NCI-H526 treated with DMSO at 0.1 percent for 48 hours (cell line): ENCODE measurements at places on chromosomes 16 and 17.
A peak's percentile ranks its signal among the peaks of the same experiment; 100 is the strongest.

DNA sequence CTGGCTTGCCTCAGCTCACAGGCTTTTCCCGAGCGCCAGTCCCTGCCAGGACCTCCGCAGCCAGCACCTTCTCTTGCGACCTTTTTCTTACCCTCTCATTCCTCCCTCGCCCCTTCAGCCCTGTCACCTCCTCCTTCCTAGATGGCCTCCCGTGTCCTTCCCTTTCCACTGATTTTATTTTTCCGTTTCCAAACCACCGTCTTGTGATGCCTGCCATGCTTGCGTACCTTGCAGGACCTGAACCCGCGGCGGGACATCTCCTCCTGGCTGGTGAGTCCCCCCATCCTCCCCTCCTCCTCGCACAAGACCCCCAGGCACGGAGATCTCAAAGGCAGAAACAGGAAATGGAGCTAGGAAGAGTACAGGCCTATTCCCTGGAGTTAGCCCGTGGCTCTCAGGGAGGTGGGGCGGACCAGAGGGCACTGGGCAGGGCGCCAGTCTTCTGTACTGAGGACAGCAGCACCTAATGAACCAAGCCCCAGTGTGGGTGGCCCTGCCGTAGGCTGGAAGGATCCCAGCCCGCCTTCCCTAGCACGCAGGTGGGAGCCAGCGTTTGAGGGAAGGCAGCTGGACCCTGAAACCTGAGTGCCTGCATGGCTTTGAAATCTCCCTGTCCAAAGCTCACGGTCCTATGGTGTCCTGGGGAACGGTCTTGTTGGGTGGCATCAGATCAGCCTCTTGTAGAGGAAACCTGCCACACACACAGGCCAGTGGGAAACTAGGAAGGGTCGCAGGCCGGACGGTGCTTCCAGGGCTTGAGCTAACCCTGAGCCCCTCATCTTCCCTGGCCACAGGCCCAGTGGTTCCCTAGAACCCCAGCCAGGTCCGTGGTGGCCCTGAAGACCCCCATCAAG lies 612 bp downstream of the CISD3 start:
- DNase-seq: peak; percentile 28

DNA sequence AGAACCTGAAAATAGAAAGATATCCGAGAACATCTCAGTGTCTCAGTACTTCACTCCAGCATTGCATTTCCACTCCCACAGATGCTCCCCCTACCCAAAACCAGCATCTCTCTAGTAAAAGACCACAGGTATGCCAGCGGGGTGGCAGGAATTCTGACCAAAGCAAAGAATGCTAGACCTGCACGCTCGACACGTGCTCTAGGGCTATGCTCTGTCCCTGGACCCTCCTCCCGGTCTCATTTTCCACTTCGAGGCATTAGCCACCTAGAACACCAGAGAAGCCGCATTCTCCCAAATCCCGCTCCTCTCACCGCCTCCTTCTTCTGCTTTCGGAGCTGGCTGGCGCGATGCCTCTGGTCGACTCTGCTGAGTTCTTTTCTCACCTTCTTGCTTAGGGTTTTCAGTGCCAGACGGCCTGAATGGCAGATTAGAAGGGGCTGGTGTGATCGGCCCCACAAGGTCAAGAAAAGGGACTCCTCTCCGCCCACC lies 487 bp downstream of the TSR1 start:
- DNase-seq: no peak

DNA sequence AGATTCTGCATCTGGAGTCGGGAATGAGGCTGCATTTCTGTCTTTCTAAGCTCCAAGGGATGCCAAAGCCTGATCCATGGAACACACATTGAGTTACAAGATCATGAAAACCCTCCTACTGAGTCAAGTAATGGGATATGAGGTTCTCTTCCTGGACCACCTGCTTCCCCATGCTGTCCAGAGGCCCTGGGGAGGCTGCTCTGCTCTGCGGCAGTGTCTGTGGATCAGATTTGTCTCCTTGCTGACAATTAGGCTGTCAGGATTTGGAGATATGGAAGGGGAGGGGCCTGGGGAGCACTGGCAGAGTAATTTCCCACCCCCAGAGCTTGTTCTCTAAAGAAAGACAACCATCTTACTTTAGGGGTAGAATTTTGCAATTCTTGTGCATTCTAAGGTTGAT lies 33.0 kb downstream of the C16orf95 start:
- DNase-seq: no peak

DNA sequence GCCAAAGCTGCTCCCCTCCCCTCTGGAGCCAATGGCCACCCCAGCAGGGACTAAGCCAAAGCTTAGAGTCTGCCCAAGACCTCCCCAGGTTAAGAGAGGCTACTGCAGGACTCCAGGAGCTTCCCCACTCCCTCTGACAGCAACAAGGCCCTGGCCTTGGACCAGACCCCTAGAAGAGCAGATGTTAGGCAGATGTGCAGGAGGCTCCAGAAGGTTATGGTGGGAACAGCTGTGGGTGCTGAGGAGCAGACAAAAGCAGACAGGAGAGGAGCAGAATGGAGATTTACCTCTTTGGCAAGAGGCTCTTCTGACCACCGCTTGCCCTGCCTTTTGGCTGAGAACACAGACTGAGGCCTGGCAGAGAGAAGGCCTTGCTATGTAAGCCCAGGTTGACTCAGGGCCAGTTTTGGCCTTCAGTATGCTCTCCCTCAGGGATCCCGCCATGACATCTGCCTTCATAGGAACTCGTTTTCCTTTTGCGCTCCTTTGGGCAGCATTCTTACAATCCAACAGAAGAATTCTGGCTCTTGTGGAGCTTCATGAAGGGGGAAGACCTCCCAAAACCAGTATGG lies 113.0 kb downstream of the RBFOX3 start:
- no peak for DNase-seq

DNA sequence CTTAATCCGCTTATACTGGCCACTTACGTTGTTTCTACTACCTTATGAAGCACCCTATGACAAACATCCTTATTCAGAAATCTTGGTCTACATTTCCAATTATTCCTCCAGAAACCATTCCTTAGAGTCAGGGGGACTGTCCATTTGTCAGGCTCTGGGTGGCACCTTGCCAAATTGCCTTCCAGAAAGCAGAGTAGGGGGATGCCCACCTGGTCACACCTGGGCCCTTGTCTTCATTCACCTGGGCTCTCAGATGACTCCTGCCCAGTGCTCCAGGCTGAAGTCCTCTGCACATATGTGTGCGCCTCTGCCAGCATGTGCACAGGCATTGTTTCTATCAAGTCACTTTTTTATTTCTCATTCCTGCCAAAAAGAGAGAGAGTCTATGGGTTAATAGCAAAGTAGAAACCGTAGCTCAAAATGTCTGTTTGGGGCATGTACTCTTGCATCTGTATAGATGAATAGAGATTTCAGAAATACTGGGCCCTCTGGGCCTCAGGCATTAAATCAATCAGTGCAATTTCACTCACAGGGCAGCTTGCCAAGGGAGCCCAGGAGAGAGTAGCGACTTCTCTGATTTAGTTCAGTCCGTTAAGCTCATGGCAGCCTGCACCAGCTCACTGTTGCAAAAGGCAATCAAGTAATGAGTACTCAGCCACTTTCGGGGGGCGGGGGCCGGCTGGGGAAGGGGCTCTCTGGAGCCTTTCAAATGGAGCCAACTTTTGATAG lies 104.7 kb downstream of the SOCS1 start:
- DNase-seq: no peak

- no peak for DNase-seq
Observed at GRCh38 chr16:24986512-24987303, 28.5 kb downstream of the ARHGAP17 start.

DNA sequence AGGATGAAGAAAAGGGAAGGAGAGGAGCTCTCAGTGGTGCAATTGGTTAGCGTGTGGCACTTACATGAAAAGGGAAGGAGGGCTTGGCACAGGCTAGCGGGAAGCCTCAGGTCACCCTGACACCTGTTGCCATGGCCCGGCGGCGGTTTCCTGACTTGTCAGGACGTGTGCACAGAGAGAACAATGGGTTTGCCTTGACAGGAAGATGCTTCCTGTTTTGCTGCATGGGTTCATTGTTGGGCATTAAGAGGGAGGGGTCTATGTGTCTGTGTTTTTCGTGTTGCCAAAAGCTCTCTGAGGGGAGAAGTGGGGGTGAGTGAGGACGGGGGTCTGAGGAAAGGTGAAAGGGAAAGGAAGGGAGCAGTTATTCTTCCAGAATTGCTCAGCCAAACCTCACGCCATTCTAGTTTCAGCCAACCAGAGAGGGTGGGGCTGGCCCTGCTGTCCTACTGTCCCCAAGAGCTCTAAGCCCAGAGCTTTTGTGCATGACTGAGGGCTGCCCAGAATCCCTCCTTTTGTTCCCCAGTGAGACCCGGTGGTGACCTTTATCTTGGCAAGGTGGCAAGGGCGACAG lies 17.1 kb upstream of the CCR7 start:
- no peak for DNase-seq

DNA sequence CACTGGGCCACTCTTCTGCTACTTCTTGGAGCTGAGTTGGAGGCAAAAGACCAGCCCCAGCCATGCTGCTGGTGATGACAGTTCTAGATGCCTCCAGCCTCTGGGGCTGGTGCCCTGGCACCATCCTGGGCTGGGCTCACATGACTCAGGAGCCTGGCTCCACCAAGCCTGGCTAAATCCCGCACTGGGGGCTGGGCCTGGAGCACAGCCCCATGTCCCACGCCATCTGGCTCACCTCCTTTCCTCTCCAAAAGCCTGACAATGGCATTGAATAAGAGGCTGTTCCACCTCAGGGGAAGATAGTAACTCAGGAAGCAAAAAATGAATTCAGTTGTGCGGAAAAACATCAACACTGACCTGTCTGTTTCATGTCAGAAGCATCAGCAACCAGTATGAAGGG lies 45.1 kb upstream of the MTSS2 start:
- no peak for DNase-seq
